GM12878 (cell line): ENCODE measurements at places on chromosomes 16 and 17. TPM values are rescaled to one million over a fixed set of nuclear protein-coding genes. Genes with fewer than 3 reads are reported as not detected.

DNA sequence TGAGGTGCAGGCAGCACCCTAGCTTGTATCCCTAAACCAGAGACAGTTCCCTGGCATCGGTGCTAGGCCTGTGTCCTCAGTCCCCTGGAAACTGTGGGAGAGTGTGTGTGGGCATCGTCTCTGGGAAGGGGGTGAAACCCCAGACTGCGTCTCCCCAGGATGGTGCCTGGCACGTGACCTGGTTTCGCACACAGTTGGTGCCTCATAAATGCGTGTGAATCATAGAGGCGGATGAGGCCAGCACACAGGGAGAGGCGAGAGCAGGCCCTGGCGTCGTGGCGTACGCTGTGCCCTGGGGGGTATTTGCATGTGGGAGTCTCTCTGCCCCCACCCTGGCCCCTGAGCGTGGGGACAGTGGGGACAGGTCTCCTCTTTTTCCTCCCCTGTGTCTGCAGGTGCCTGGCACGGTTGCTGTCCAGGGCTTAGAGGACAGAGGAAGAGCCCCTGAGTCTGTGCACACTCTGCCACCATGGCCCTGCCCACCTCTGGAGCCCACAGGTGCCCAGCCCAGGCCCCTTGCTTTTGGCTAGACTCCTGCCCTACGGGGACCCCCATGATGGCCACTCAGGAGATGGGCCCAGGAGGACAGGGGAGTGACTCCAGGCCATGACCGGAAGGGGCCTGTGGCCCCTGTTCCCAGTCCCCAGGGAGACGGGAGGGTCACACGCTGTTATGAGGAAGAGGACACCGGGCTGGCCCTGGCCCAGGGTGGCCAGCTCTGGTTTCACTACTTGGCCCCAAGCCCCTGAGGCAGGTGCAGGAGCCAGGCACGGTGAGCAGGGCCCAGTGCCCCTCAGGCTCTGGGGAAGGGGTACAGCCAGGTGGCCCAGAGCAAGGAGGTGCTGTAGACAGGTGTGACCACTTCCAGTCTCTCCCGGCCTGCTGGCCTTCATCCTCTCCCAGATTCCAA, 1.3 kb upstream of the FSCN2 start:
- DNase-seq = no peak

DNA sequence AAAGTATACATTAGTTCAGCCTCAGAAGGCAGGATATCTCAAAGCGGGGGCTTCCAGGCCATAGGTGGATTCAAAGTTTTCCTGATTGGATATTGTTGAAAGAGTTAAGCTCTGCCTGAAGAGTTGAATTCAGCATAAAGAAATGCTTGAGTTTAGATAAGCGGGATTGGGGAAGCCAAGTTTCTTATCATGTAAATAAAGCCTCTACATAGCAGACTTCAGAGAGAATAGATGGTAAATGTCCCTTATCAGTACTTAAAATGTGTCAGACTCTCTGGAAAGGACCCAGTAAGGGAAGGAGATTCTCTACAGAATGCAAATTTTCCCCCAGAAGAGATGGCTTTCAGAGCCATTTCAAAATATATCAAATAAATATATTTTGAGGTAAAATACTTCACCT, 423.5 kb downstream of the SHISA9 start:
- no peak for DNase-seq

- DNase-seq = no peak
These were observed 335 bp downstream of the NECAB2 start for GRCh38 chr16:83968306-83968851.

The DNASE1L2 gene
- 0.93 and 1.5 TPM in 2 replicates for total RNA-seq

The NAA60 gene
- total RNA-seq = 38.6 and 39.7 TPM in 2 replicates
